Activated CD4-positive, alpha-beta T cell treated with anti-CD3 and anti-CD28 coated beads, Interleukin-10, Interleukin-2, amounts not matched to agents 100 ng/mL and 50 ng/mL, durations not matched to agents 16 hours and 8 hours (primary cell): ENCODE measurements at places on chromosomes 6 and 20.

DNA sequence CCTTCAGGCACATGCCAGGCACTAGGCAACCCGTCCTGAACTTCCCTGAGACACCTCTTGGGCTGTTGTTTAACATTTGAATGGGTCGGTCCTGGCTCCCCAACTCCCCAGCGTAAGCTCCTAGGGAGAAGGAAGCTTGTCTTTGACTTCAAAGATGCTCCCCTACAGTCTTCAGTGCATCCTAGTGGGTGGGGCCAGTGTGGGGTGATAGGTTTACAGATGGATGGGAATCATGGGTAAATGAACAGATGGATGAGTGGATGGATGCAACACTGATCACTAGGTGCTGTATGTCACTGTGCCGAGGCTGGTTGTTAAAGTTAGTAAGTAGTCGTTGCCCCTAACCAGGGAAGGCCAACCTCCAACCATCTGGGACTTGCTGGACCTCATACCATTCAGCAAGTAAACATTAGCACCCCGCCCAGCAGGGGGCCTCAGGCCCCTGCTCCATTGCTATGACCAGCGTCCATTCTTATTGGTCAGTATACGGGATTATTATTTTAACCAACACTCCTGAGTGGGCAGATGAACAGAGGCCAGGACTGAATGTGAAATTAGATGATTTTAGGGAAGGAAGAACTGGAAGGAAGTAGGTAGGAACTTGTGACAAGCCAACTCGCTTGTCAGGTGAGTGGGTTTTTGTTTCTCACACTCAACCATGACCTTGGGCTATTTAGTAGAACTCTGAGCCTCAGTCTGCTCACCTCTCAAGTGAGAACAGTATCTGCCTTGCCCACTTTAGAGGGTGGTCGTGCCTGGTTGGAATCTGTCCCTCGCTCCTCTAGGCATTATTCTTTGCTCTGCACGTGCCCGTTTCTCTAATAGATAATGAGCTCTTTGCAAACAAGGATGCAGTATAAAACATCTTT, 82.9 kb upstream of the FOXP4 start:
- peak; percentile 22 for DNase-seq

DNA sequence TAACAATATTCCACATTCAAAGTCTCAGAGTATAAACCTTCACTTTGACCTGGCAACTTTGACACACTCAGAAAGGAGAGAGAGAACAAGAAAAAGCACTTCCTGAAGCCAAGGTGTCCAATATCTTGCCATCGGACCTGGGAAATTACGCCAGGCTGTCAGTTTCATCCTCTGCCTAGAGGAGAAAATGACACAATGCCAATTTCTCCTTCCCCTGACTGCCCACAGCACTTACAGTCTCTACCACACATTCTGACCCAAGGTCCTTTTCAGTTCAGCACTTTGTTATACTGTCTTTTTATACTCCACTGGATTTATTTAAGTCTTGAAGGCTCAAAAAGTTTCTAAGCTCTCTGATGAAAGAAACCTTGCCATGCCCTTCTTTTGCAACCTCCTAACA, 250.4 kb downstream of the GMPR start:
- DNase-seq, result no peak

DNA sequence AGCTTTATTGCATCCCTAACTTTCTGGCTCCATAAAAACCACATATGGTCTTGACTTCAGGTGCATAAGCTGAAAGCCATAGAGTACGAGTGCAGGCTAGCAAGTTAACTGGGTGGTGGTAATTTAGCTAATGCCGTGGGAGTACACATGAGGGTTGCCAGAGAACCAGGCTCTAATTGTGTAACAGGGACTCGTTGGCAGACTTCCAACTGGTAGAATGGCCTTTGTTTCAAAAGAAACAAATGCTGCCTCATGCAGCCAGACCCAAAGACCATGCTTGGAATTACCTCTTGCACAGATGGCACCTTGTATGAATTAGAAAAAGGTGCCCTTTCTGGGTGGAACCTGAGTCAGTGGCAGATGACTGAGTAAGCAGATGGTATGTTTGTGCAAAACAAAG, 73.2 kb downstream of the LY86 start:
- DNase-seq, result no peak

- no peak for DNase-seq
These were observed 444.1 kb upstream of the SOX4 start for GRCh38 chr6:21149470-21149869.

DNA sequence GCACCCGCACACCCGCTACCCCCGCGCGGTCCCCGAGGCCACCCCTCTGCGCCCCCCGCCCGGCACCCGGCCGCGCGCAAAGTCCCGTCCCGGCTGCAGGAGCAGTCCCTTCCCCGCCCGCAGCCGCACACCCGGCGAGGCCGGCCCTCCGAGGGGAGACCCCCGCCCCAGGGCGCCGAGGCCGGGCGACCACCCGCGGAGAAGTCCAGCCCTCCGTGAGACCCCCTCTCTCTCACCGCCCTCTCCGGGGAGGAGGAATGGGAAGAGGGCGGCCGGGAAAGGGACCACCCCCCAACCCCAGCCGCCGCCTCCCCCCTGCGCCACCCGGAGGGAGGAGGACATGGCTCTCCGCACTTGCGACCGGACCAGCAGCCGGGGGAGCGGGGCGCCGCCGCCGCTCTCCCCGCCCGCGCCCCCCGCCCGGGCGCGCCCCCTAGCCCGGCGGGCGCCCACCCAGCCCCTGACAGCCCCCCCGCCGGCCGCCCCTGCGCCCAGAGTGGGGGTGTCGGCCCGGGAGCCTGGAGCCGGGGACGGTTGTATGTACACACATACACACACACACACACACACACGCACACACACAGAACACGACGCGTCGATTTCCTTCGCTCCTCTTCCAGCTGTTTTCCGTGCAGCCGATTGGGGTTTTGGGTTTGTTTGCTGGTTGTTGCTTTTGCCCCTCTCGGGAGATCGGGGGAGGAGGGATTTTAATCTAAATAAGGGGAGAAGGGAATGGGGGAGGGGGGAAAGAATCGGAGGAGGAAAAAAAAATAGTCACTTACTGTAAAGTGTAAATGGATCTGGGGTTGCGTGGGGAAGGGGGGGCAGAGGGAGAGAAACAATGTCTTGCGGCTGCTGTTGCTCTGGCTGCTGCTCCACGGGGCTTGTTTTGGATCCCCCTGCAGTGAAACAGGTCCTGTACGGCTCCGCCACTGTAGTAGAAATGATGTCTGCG, at the start of gene ATXN1:
Gene ATXN1 (minus strand): TSS at position 945 of the 955 bp plus-strand sequence.
- DNase-seq, result peak; percentile 42

DNA sequence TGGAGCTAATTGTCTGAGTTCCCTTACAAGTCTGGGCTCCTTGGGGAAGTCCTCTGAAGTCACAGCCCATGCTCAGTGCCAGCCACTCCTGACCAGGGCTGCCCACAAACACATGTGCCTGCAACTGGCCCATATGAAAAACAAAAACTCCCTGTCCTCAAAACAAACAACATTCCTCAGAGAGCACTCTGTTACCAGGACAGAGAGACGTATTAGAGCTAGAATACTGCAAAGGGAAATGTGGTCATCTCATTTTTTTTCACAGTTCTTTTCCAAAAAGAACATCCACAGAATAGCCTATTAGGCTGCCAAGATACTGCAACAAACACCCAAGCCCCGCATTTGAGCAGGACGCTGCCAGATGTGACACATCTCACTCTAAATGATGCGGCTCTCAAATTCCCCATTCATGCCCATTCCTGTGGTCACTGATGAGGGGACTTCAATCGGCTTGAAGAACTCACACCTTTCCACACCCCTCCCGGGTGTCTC, 71.1 kb downstream of the SLC22A23 start:
- no peak for DNase-seq

- no peak for DNase-seq
These were observed 169.9 kb upstream of the RNF217 start for GRCh38 chr6:124792386-124792785.
